ENCODE measurements at places on chromosomes 1 and 21.

DNA sequence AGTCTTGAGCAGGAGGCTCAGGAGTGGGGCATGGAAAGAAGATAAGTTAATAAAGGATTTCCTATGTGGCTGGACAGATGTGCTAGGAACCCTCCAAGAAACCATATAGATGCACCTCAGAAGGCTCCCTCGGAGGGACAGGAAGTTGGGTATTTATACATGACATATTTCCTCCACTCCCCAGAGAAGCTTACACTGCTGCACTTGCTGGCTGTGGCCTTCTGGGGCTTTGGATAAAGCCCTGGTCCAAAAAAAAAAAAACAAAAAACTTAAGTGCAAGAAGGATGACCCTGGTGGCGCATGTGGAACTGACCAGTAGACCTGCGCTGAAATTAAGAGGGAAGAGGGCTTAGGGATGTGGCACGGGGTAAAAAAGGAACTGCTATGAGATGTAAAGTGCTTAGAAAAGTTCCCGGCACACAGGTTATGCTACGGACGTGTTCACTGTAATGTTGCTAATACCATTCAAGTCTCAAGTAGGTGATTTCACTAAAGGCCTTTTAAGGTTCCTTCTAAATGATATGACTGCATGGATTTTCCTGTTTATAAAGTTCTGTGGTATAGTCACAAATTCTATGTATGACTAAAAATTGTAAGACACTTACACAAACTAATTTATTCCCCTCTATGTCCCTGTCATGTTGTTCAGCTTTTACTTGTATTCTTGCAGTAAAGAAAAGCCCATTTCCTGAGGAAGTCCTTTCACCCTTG is 253.6 kb downstream of the HMCN1 start:
- no peak for DNase-seq

DNA sequence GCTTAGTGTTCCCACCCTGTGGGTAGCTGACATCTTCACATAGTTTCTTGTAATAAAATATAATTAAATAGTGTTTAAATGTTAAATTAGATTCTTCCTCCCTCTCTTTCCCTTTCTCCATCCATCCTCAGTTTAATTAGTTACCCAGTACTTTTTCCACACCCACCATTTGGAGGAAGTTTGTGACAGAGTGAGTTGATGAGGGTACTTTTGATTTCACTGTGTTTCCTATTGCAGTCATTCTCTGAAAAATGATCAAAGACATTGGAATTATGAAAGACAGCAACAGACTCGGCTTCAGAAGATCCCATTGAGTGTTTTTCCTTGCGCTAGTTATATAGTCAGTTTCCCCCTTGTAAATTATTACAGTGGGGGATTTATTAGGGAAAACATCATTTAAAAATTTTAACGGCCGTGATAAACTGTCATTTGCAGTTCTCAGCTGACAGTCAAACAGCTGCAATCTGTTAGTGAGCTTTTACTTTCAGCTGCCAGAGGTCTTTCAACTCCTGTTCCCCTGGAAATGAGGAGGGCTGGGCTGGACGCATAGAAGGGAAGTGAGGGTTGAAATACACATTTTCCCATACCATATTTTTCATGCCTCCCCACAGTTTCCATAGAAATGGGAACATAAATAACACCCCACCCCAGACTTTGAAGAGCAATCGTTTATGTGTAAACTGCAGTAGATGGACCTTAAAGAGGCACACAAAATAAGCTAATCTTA is 61.3 kb upstream of the CACYBP start:
- DNase-seq: no peak

DNA sequence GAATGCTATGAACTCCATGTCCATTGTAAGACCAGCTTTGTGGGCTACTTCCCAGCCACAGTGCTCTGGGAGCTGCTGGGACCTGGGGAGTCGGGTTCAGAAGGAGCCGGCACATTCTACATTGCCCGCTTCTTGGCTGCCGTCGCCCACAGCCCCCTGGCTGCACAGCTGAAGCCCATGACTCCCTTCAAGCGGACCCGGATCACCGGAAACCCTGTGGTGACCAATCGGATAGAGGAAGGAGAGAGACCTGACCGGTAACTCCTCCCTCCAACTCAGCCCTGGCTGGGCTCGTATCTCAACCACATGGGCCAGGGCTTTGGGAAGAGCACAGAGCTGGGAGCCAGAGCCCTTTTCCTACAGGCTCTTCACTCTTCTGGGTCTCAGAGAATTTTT is 15.4 kb downstream of the MOV10 start:
- DNase-seq: no peak

DNA sequence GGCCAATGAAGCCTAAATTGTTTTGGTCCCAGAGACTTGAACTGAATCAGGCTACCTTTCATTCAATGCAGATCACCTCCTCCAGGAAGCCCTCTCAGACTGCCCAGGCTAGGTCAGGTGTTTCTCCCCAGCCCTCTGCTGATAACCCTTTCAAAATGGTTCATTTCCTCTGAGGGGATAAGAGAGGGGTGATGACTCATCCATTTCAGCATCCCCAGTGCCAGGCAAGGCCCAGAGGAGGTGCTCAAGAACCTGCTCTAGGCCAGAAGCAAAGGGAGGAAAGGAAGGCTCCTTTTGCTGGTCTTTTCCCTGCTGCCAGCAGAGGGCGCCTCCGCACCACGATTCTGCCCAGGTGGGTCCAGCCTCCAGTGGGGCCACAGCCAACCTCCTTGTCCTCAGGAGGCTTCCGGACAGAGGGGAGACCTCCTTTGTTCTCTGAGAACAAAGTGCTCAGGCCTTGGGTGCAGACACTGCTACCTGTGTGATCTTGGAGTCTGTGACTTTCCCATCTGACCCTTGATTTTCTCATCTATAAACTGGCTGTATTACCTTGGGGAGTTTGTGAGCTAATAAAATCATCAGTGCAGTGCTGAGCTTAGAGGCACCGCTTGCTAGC is 45.3 kb upstream of the ARHGEF10L start:
- peak; percentile 89 for DNase-seq

- DNase-seq: no peak
Observed at GRCh38 chr1:162182090-162182489, 112.6 kb downstream of the NOS1AP start.

DNA sequence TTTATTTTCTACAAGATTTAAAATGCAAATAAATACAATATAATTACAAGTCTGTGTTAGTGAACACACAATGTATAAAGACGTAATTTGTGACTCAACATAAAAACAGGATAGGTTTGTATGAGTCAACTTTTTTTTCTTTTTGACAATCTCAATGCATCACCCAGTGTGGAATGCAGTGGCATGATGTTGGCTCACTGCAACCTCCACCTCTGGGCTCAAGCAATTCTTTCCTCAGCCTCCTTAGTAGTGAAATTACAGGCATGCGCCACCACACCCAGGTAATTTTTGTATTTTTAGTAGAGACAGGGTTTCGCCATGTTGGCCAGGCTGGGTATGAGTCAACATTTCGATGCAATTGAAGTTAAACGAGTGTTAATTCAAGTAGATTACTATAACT is 5.9 kb upstream of the SPRR2E start:
- DNase-seq: no peak

- no peak for DNase-seq
Observed at GRCh38 chr1:81803431-81804110, 2.8 kb downstream of the ADGRL2 start.

DNA sequence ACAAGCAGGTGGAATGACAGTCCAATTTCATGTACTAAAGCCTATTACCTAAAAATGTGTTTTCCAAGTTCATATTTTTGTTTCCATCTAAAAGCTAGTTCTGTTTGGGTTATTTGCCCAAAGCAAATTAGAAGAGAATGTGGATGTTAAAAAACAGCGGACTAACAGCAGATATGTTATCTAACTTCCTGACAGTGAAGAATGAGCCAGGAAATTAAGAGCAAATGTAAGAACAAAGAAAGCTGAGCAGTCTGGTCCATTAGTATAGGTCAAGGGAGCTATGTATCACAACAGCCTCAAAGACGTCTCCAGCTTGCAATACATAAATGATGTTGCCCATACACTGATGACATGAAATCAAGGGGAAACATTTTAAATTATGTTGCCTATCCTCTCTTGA is 145.5 kb upstream of the PLD5 start:
- no peak for DNase-seq

GRCh38 chr1:226645279-226645976 is 93.7 kb downstream of the ITPKB start:
- DNase-seq: no peak

DNA sequence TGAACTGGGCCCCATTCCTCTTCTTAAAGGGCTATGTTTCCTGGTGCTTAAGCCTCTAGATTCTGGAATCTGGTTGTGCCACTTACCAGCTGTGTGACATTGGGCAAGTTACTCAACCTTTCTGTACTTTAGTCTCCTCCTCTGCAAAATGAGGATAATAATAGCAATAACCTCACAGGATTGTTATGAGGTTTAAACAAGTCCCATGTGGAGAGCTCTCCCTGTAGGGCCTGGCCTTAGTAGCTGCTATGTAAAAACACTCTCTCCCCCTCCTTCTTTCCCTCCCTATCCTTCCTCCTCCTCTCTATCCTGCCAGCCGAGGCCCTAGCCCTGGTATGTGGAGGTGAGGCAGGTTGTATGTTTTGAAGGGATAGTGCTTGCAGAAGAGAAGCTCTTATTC is 8.2 kb upstream of the PEAR1 start:
- no peak for DNase-seq

- no peak for DNase-seq
Observed at GRCh38 chr1:18342744-18343143, 138.0 kb upstream of the KLHDC7A start.

DNA sequence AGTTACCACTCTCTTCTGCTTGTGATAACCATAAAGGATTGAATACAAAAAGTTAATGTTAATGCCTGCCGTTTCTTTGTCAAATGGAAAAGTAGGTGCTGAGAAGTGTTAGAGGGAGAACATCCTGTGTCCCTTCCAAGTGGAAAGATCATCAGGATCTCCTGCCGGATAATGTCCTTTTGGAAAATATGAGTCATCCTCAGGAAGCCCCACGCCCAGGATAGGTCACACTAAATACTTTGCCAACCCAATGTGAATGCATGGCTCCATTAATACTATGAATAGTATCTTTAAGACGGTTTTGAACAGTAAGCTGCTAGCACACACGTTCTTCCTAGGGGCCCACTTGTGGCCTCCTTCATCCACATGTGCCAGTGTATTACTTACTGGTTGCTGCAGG is 279.5 kb downstream of the ZNF326 start:
- DNase-seq: no peak

- no peak for DNase-seq
Observed at GRCh38 chr21:32351428-32351827, 41.4 kb downstream of the URB1 start.

DNA sequence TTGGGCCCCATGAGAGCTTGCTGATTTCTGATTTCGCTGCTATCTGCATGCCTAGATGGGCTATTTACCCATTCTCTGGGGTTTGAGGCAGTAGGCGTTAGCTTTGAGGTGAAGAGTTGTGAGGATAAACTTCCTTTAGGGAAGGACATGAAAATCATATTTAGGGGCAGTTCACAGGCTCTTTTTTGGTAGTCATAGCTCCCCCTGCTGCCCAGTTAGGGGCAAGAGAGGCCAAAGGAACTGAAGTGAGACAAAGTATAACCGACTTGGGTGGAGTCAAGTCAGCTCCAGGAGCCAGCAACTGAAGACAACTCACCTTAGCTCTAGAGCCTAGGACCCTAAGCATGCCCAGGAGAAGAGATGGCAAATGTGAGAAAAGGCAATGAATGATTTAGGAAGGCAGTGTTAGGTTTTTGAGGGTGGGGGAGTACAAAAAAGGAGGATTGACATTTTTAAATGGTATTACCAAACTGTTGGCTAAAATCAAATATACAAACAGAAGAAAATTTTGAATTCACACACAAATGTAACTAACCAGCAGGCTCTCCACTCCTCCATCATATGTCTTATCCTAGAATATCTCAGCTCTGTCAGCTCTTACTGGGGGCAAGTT is 625.2 kb downstream of the LMO4 start:
- no peak for DNase-seq

DNA sequence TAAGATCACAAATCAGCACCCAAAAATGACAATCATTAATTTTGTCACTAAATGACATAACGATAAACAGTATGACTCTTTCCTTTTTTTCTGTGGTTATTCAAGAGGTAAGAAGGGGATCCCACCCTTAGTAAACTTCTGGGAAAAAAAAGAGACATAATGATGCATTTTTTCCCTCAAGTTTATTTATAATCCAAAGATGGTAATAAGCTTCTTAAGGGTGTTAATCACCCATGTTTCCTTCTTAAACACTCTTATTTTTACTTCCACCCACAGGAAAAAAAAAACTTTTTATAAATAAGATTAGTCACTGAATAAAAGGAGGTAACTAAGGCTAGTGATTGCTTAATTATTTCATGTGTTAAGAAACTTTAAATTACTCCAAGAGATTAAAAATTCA is 24.7 kb downstream of the RGS1 start:
- DNase-seq: no peak

DNA sequence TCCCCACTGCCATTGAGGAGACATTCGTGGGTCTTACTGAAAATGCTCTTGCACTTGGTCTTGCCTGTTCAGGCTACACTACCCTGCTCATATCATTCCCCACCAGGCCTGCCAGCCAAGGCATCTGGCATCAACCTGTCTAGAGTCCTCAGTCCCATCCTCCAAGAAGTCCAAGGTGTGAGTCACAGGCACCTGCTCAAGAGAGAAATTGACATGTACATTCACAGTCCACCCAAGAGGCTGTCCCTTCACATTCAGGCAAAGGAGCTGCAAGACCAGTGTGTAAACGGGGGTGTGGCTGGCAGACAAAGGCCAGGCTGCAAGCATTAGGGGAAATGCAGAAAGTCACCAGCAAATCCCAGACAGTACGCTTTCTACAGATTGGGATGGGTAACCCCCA is 13.1 kb upstream of the PLA2G2C start:
- no peak for DNase-seq
